Thoracic aorta (tissue), 2 donors: ENCODE measurements at places on chromosomes 6 and 20.

- no peak overlapping the region for H3K4me3 ChIP-seq
- H3K27me3 ChIP-seq: no peaks in the 10 kb centered on the region
- no peaks in the 10 kb centered on the region for H3K4me1 ChIP-seq
- H3K36me3 ChIP-seq: no peaks in the 10 kb centered on the region
- H3K27ac ChIP-seq: no peak overlapping the region
Measured at GRCh38 chr6:77092971-77093370, 370.3 kb downstream of the HTR1B start.

DNA sequence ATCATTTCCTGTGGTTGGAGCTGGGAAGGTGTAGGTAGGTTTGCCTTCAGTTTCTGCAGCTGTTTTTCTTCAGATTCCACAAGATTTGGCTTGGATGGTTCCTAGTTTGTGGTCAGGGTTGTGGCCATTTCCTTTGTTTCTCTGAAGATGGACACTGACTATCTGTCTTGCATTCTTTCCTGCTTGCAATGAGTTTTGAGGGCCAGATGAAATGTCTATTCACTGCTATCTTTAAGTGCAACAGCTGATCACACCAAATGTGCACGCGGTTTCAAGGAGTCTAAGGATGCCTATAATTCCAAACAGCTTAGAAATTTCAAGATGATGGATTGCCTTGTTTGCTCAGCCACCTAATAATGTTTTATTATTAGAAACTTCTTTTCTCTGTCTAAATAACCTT lies 28.4 kb downstream of the IL20RA start:
- H3K27me3 ChIP-seq: no peaks in the 10 kb centered on the region
- DNase-seq: no peak
- H3K36me3 ChIP-seq: no peaks in the 10 kb centered on the region
- H3K4me3 ChIP-seq: no peak overlapping the region
- H3K4me1 ChIP-seq: no peaks in the 10 kb centered on the region

- no peak for DNase-seq
- H3K27me3 ChIP-seq: no peaks in the 10 kb centered on the region
- H3K4me1 ChIP-seq: peaks cover 10% of the 10 kb centered on the region
- no peak overlapping the region for H3K4me3 ChIP-seq
Measured at GRCh38 chr20:31803552-31804291, 15.4 kb upstream of the MYLK2 start.

DNA sequence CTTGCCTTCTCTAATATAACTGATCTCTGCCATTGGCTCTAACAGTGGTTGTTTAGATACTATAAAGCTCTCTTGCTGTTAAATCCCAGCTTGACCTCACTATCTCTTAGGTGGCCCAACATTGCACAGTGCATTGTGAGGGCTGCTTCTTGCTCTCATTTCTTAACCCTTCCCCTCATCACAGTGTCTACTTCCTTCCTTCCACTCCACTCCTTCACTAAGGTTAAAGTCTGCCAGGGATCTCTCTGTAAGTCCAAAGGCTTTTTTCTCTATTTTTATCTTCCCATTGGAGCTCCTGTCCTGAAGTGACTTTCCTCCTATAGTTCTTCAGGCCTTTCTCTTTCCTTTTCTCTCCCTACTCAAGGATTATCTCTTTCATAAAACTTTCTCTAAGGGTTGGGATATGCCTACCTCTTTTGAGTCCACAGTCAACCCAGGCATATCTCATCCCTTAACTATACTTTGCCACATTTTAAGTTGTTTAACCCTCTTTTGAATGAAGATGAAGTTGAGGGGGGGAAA lies 4.0 kb upstream of the TBC1D22B start:
- H3K27me3 ChIP-seq: no peaks in the 10 kb centered on the region
- no peak for DNase-seq
- H3K27ac ChIP-seq: no peak overlapping the region
- H3K4me1 ChIP-seq: peaks cover 8% of the 10 kb centered on the region

GRCh38 chr6:104537180-104537579 lies 322.5 kb downstream of the HACE1 start:
- H3K36me3 ChIP-seq: no peaks in the 10 kb centered on the region
- DNase-seq: no peak
- H3K4me3 ChIP-seq: no peak overlapping the region
- H3K27ac ChIP-seq: peak overlapping the region; percentile 12
- H3K4me1 ChIP-seq: peaks cover 20% of the 10 kb centered on the region

DNA sequence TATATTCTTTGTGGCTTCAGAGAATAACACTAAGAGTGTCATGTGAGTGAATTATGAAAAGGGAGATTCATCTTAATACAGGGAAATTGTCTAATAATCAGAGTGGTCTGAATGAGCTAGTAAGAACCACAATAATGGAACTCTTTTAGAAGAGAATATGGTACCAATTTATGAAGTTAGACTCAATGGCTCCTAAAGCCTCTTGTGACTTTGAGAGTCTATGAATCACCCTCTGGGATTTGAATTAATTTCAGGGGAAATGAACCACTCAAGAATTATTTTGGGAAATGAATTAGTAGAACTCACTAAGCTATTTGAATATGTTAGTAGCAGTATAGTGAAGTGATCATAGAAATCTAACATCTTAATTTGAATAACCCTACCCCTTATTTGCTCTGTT lies 14.3 kb downstream of the PCMT1 start:
- H3K4me1 ChIP-seq: peaks cover 6% of the 10 kb centered on the region
- no peak overlapping the region for H3K4me3 ChIP-seq
- DNase-seq: no peak
- H3K36me3 ChIP-seq: no peaks in the 10 kb centered on the region
- no peak overlapping the region for H3K27ac ChIP-seq
- no peaks in the 10 kb centered on the region for H3K27me3 ChIP-seq

DNA sequence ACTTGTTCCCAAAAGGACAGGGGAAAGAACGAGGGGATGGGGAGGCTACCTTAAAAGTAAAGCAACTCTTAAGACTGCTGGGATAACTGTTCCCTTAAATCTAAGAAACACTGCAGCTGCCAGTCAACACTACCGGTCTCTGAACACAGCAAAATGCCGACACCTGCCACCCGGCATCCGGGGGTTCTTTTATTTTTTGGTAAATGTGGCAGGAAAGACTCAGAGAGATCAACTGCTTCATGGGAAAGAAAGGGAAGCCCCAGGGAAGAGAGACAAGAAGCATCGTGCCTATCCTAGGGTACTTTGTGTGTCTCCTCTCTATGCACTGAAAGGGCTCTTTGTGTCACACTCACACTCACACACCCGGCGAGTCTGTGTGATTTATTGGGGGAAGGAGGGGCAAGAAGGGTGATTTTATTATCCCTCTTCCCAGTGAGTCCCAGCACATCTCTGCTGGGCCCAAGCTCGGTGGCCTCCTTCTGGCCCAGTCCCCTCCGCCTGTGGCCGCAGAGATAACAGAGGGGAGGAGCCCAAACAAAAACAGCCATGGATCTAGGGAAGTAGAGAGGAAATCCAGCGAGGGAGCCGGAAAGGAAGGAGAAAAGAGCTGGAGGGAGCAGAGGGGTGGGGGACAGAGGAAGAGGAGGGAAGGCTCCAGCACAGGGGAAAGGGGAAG lies 1.4 kb downstream of the FYN start:
- no peaks in the 10 kb centered on the region for H3K36me3 ChIP-seq
- peak overlapping the region; percentile 80 for H3K4me3 ChIP-seq
- no peak overlapping the region for H3K27ac ChIP-seq
- no peaks in the 10 kb centered on the region for H3K27me3 ChIP-seq
- peaks cover 4% of the 10 kb centered on the region for H3K4me1 ChIP-seq
- DNase-seq: no peak

DNA sequence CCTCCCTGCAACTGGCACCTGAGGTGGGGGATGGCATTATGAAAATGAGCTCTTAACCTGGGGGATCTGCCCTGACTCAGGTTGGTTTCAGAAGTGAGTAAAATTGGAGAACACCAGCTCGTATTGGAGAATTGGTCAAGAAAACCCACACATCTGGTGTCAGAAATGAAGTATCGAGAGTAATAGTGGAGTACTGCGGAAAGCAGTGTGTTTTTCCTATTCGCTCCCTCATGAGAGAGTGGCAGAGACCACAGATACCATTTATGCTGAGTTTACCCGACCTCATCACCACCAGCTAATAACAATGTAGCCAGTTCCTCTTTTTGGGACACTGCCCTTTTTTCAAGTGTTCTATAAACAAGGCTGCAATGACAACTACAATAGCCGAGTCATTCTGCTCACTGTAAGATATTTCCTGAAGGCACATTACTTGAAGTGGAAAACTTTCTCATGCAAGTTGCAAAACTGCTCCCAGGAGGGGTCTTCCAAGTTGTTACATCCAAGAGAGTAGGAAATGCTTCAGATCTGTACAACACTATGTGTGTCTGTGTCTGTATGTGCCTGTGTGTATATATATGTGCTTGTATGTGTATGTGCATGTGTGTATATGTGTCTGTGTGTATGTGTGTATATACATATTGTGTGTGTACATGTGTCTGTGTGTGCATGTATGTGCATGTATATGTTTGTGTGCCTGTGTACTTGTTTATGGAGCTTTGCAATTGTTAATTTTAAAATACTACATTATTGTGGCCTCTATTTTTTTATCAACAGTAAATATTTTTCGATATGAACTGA lies 106.0 kb upstream of the CST7 start:
- no peaks in the 10 kb centered on the region for H3K36me3 ChIP-seq
- H3K4me3 ChIP-seq: no peak overlapping the region
- H3K27me3 ChIP-seq: no peaks in the 10 kb centered on the region
- no peak overlapping the region for H3K27ac ChIP-seq
- H3K4me1 ChIP-seq: no peaks in the 10 kb centered on the region

DNA sequence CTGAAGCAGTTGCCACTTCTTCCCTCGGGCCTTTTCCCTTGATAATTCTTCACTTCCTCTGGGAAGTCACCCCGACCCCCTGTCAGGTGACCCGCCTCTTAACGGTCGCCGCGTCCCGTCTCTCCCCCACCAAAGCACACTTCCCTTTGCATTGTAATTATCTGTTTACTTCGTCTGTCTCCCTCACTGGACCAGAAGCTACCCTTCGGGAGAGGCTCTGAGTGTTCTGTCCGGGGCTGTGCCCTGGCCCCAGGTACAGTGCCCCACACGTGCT lies 771 bp upstream of the SNAI1 start:
- H3K27ac ChIP-seq: no peak overlapping the region
- peaks cover 50% of the 10 kb centered on the region for H3K4me1 ChIP-seq
- H3K36me3 ChIP-seq: no peaks in the 10 kb centered on the region
- H3K27me3 ChIP-seq: no peaks in the 10 kb centered on the region
- DNase-seq: no peak
- H3K4me3 ChIP-seq: peak overlapping the region; percentile 87

GRCh38 chr6:166852451-166852975 lies 103.8 kb downstream of the RNASET2 start:
- DNase-seq: no peak
- no peaks in the 10 kb centered on the region for H3K27me3 ChIP-seq
- H3K4me1 ChIP-seq: no peaks in the 10 kb centered on the region
- H3K4me3 ChIP-seq: no peak overlapping the region
- no peaks in the 10 kb centered on the region for H3K36me3 ChIP-seq

- DNase-seq: no peak
- no peak overlapping the region for H3K27ac ChIP-seq
- no peaks in the 10 kb centered on the region for H3K27me3 ChIP-seq
- peaks cover 14% of the 10 kb centered on the region for H3K4me1 ChIP-seq
Measured at GRCh38 chr6:16473908-16474771, 235.8 kb downstream of the GMPR start.

DNA sequence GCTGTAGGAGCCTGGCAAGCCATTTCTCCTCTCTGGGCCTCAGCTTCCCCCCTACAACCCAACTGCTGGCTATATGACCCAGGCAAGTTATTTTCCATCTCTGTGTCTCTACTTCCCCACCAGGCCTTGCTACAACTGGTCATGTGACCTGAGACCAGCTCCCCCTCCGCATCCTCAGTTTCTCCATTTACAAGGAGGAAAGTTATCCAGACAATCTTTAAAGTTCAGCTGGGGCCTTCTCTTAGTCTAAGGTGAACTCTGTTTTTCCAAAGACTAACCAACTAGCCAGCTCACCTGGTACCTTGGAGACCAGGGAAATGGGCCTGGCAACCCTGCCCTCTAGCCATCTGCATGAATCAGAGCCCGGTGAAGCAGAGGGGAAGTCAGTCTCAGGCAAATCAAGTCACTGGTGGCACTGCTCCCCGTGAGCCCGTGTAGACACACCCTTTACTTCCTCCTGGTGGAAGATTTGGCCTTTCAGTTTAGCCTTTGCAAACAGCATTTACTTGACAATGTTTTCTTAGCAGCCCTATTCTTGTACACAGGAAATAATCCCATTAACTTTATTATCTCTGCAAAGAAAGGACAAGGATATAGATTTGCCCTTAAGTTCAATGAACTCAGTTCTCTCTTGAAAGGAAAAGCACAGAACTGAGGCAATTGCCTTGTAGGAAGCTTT lies 157.7 kb downstream of the VEGFA start:
- H3K4me1 ChIP-seq: no peaks in the 10 kb centered on the region
- H3K36me3 ChIP-seq: no peaks in the 10 kb centered on the region
- no peak for DNase-seq

- no peaks in the 10 kb centered on the region for H3K4me1 ChIP-seq
- H3K27ac ChIP-seq: no peak overlapping the region
- H3K36me3 ChIP-seq: no peaks in the 10 kb centered on the region
- H3K4me3 ChIP-seq: no peak overlapping the region
- no peak for DNase-seq
- no peaks in the 10 kb centered on the region for H3K27me3 ChIP-seq
Measured at GRCh38 chr6:54698974-54699373, 147.6 kb upstream of the FAM83B start.

DNA sequence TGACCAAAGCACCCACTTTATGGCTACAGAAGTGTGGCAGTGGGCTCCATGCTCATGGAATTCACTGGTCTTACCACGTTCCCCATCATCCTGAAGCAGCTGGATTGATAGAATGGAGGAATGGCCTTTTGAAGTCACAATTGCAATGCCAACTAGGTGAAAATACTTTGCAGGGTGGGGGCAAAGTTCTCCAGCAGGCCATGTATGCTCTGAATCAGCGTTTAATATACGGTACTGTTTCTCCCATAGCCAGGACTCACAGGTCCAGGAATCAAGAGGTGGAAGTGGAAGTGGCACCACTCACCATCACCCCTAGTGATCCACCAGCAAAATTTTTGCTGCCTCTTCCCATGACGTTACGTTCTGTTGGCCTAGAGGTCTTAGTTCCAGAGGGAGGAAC lies 60.5 kb upstream of the GMDS start:
- no peak overlapping the region for H3K4me3 ChIP-seq
- no peaks in the 10 kb centered on the region for H3K27me3 ChIP-seq
- no peak overlapping the region for H3K27ac ChIP-seq
- no peak for DNase-seq
- H3K4me1 ChIP-seq: no peaks in the 10 kb centered on the region

DNA sequence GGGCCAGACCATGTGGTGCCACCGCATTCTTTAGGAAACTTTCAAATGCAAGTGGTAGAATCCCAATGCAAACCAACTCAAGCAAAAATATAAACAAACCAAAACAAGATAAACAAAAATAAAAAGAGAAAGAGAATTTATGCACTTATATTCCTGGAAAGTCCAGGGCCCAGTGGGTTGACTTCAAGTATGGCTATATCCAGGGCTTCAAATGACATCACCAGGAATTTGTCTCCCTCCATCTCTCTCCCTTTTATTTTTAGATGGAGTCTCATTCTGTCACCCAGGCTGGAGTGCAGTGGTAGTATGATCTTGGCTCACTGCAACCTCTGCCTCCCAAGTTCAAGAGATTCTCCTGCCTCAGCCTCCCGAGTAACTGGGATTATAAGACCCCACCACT lies 56.1 kb upstream of the PNRC1 start:
- no peaks in the 10 kb centered on the region for H3K27me3 ChIP-seq
- DNase-seq: no peak
- peak overlapping the region; percentile 75 for H3K27ac ChIP-seq
